Muscle of leg (tissue), 16 donors: ENCODE measurements at places on chromosomes 3 and 15. TPM values are rescaled to one million over a fixed set of nuclear protein-coding genes. Genes with fewer than 3 reads are reported as not detected.

DNA sequence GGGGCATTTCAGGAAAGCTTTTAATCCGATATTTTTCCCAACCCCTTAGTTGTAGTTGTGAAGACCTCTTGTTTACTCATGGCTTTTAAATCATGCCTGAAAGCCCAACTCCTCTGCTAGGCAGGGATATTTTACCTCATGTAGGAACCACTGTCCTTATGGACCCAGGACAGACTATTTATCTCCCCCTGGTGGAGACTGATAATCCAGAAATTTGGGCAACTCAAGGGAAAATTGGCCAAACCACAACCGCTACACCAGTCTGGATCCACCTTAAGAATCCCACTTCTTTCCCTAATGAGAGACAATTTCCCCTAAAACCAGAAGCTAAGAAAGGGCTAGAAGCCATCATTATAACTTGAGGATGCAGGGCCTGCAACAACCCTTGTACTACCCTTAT is 248.1 kb upstream of the STAC start:
- DNase-seq, result no peak

GRCh38 chr15:81894061-81894460 is 151.8 kb downstream of the MEX3B start:
- no peak for DNase-seq

- no peak for DNase-seq
Observed at GRCh38 chr3:69433969-69434325, 48.1 kb upstream of the FRMD4B start.

GRCh38 chr3:120597445-120598049 is 1.4 kb downstream of the NDUFB4 start:
- no peak for DNase-seq

- DNase-seq, result no peak
Observed at GRCh38 chr15:42053914-42054313, 33.1 kb upstream of the PLA2G4E start.

DNA sequence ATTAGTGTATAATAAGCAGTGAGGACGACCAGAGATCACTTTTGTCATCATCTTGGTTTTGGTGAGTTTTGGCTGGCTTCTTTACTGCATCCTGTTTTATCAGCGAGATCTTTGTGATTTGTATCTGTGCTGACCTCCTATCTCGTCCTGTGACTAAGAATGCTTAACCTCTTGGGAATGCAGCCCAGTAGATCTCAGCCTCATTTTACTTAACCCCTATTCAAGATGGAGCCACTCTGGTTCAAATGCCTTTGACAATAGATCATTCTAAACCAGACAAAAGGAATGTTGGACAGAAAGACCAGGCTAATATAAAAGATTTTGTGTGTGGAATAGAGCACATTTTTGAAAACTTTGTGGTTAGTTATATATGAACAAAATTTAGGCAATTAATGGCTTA is 618.5 kb upstream of the BCHE start:
- DNase-seq, result no peak

ATP8B4 gene
- polyA plus RNA-seq, result 5.1 TPM

SCN11A gene
- polyA plus RNA-seq, result 2.9 TPM

DNA sequence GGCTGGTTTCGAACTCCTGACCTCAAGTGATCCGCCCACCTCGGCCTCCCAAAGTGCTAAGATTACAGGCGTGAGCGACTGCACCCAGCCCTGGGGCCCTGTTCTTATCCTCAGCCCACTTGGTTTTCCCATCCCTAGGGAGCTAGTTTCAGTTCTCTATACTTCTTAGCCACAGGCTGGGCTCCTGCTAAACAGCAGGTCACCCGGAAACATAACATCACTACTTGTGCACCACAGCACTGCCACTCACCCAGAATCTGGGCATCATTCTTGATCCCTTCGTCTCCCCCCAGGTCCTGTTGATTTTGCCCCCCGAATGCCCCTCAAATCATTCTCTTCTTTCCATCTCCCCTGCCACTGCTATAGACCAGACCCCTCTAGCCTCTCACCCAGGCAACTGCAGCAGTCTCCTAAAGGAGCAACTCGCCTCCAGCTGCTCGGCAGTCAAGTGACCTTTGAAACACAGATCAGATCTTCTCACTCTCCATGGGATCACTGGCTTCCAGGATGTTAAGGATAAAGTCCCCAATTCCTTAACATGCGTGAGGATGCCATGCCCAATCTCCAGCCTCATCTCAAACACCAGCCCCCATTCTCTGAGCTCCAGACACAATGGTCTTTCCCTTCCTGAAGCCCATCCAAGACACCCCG is 5.6 kb upstream of the AP3S2 start:
- peak; percentile 54 for DNase-seq

GRCh38 chr3:49609815-49610214 is 55.5 kb downstream of the BSN start:
- DNase-seq, result no peak

DNA sequence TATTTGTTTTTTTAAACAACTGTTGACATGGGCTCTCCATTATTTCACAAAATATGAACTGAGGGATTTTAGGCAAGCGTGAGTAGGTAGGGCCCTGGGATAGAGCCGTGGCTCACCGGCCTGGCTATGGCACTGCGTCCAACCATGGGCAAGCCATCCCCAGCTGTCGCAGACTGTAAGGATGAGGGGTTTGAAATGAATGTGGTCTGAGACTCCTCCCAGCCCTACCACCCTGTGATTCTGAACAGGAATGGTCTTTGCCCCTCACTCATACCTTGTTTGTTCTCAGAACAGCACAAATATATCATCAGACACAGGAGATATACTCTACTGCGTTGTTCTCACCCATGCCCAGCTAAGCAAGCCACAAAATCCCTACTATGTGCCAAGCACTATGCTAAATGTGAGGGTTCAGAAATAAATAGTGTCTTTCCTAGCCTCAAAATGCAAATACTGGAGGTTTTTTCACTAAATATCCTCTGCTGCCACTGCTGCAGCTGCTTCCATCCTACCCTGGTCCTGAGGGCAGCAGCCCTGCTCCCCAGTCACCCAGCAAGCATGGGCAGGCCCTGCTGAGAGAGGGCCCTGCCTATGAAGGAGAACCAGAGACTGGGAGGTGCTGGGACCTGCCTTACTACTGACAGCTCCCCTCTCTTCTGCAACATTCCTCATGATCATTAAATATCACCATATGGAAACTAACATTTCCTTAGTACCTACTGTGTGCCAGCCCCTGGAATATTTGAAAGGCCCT is 102.8 kb downstream of the XXYLT1 start:
- DNase-seq, result no peak

- no peak for DNase-seq
Observed at GRCh38 chr3:133701435-133702358, 40.0 kb upstream of the TOPBP1 start.

PARP16 gene
- polyA plus RNA-seq, result 13.2 TPM

- peak; percentile 77 for DNase-seq
Observed at GRCh38 chr15:78685159-78685921, 44.3 kb upstream of the CHRNB4 start.

DNA sequence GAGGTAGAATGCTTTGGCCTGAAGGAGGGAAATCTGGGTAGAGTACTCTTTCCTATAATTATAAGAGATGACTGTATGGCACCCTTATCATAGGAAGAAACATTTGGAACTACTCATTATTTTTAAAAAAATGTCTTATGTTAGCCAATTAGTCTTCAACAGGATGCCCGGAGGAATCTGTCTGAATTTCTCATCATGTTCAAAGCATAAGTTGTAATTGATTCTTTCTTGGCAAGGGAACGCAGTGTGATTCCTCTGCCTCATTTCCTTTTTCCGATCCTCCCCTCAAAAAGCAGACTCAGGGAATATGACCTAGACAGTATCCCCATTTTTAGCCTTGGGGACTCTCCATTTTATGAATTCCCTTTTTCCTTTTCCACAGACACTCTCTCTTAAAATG is 165.1 kb downstream of the IL5RA start:
- DNase-seq, result peak; percentile 43

DNA sequence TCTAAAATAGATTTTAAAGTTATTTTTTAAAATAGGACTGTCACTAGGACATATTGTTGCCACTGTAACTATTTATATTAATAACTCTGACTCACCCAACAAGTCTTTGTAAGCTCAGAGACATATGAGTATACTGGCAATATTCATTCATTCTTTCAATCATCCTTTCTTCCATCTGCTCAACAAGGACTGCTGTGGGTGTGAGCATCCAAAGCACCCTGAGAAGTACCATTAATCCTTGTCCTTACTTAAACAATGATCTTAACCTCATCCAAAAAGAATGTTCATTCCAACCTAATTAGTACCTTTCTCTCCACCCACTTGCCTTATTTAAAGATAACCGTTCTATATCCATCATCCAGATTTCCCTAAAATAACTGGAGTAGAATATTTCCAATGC is 94.2 kb upstream of the PPP2R3A start:
- no peak for DNase-seq

DNA sequence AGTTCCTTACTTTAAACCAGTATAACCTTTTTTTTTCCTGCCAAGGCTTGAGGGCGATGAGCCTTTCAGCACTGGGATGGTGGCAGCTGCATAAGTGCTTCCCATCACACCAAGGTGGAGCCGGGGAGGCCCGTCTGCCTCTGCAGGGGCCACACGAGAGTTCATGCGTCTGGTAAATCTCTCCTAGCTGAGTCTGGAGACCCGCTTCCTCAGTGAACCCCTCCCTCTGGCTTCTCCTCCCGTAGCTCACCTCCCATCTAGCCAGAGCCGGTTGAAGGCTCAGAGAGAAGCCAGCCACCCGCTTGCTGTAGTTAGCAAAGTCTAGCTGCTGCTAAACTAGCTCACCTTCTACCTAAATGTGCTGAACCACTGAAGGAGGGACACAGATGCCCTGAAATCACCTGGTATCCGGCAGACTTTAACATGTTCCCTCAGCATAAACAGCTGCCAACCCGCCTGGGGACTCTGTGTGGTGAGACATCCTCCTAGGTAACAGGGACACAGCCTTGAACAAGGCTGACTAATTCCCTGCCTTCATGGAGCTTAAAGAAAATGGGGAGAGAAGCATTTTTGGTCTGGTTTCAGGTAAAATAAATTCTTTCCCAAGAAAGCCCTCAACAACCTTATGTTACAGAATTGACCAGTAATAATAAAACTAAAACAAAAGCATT is 42.9 kb downstream of the RLBP1 start:
- no peak for DNase-seq

- peak; percentile 65 for DNase-seq
Observed at GRCh38 chr3:112958811-112959560, 15.9 kb downstream of the CD200R1 start.

INKA1 gene
- polyA plus RNA-seq, result 9.6 TPM

DNA sequence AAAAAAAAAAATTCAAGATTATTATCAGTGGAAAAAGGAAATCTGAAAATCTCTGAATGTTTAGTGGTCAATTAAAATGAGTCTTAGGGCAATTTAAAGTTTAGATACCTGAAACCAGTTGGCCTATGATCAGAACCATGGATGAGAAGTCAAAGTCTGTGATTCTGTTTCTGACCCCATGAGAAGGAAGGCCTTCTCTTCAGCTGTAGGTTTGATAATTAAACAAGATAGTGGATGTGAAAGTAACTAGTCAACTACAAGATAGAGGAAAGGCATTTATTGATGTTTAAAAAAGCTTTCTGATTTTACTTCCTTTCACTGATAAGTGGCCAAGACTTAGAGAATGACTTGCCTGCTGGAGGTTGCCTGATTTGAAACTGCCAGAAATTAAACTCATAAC is 8.7 kb downstream of the PLS1 start:
- no peak for DNase-seq

LMAN1L gene
- 0.22 TPM for polyA plus RNA-seq

SH2D7 gene
- 0.12 TPM for polyA plus RNA-seq

GTPBP8 gene
- polyA plus RNA-seq, result 18.3 TPM

- no peak for DNase-seq
Observed at GRCh38 chr3:196962930-196963630, 5.6 kb downstream of the PIGZ start.

DNA sequence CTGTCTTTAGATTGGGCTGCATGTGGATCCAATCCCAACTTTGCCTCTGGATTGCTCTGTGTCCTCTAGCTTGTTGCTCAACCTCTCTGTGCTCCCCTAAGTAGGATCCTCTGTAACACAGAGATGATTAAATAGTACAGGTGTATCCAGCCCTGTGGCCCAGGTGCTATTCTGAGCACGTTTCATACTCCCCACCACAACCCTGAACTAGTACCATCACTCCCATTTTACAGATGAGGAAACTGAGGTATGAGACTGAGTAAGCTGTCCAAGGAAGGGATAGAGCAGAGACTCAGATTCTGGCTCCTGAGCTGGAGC is 7.2 kb downstream of the ISG20 start:
- DNase-seq, result no peak

DNA sequence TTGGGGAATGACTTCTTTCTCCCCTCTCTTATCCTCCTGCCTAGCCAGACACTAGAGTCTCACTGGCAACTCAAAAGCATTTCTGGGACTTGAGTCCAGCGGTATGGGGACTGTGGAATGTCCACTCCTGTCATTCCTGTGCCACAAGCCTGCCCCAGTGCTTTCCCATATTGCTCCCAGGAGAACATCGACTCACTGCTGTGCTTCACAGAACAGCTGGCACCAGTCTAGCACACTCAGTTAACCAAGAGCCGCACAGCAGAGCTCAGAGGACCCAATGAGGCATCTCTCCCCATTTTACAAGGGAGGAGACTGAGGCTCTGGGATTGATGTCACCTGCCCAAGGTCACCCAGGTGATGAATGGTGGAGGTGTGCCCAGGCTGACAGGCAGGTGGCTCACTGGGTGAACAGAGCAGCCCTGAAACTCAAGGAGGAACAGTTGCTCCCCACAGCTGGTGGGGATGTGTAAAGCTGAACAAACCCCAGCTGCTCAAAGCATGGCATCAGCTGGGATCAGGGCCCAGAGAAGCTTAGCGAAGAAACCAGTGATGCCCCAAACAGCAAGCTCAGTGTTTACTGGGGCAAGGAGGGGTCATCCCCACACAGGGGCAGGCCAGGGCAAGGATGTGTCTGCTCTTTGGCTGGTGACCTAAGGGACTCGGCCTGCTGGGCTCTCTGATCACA is 35.4 kb upstream of the DUSP7 start:
- peak; percentile 82 for DNase-seq

PIGZ gene
- polyA plus RNA-seq, result 1.6 TPM

LRRK1 gene
- polyA plus RNA-seq, result 4.3 TPM

DNA sequence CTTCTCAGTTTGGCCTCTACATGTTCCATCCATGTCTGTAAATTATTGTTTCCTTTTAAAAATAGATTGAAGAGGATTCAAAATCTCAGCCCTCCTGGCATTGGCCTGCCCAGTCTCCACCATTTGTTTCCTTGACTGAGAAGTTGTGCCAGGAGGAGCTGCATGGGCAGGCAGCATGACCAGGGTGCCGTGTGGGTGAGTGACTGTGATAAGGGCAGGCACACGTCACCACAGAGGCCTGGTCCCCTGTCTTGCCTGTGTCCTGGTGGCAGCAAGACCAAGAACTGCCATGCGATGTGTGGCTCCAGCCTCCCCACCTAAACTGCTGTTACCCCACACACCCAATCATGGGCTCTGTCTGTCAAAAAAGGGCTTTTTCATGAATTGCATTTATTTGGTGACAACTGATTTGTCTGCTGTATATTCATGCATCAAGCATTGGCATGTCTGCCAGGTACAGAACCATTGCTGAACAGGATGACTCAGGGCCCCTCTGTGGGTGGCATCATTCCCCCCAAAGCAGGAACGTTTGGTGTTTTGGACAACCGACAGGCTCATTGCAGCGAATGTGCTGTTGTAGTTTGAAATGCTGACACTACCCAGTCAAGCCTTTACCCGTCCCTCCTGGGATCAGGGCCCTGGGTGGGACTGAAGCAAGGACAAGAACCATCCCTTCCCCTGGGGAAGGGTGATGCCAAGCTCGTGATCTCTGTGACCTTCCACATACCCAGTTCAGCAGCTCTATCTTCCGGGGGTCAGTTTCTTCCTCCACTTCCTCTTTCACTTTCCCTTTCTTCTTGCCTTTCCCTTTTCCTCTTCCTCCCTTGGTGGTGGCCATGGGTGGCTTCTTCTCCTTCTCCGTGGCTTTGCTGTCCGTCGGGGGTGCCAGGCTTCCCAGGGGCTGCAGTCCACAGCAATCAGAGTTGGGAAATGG is 51.6 kb downstream of the TRPM1 start:
- DNase-seq, result peak; percentile 18
